Thoracic aorta (tissue), 2 donors: ENCODE measurements at places on chromosomes 2 and 18. TPM values are rescaled to one million over a fixed set of nuclear protein-coding genes. Genes with fewer than 3 reads are reported as not detected.
A peak's percentile ranks its signal among the peaks of the same experiment; 100 is the strongest.

DNA sequence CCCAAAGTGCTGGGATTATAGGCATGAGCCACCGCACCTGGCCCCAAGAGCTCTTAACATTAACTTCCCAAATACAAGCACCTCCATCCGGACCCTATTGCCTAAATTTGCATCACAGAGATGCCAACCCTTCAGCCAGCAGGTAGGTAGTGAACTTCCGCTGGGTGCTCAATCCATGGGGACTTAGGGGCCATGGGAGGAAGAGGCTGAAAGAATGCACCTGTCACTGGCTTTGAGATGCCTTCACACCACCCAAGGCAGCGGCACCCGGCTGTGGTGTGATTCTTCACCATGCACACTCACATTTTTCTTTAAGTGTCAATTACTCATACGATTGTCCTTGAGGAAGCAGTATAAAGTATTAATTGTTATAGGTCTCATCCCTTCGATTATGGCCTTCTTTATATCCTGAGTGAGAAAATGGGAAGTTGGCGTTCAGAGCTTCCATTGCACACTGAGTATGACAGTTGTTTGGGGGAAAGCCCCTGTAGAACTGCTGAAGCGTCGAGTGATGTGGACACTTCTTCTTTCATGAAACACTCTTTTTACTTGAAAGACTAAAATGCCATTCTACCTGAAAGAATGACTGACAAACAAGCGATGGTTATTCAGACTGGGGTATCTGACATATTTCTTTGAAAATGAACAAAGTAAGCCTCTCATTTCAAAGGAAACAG, 51.8 kb upstream of the BIN1 start:
- no peak for DNase-seq

GRCh38 chr2:240929364-240930095, 23.4 kb downstream of the CROCC2 start:
- DNase-seq: no peak

GRCh38 chr2:186664385-186665043, 29.3 kb upstream of the FAM171B start:
- no peak for DNase-seq

DNA sequence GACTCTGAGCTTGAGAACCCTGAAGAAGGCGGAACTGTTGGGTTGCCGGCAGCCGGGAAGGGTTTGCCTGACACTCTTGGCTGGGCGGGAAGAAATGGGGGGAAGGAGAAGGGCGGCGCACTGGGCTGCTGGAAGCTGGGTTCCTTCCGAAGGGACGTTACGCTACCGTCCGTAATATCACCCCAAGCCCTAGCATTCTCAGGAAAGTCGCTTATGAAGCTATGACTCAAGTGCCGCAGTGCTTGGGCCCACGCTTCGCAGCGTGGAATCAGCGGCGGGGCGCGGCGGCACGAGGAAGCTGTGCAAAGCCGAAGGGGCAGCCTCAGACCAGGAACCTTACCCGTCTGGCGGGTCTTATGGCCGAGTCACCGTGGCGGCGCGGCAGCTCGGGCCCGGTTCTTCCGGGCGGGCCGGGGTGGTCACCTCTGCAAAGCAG, 50.2 kb upstream of the SIGLEC15 start:
- peak; percentile 18 for DNase-seq

DNA sequence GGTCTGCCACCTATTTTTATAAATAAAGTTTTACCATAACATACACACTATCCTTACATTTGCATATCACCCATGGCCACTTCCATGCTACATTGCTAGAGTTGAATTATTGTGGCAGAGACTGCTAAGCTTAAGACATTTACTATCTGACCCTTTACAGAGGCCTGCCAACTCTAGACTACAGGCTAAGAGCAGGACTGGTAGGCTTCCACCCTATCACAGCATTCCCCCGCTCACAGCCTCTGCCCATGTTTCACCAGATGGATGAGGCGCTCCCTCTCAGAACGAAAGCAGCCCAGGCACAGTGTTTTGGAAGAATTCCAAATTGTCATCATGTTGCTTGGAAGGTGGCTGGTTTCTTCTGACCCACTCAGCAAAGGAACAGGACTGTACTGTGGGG, 91.7 kb upstream of the SLC35G4 start:
- DNase-seq: no peak

DNA sequence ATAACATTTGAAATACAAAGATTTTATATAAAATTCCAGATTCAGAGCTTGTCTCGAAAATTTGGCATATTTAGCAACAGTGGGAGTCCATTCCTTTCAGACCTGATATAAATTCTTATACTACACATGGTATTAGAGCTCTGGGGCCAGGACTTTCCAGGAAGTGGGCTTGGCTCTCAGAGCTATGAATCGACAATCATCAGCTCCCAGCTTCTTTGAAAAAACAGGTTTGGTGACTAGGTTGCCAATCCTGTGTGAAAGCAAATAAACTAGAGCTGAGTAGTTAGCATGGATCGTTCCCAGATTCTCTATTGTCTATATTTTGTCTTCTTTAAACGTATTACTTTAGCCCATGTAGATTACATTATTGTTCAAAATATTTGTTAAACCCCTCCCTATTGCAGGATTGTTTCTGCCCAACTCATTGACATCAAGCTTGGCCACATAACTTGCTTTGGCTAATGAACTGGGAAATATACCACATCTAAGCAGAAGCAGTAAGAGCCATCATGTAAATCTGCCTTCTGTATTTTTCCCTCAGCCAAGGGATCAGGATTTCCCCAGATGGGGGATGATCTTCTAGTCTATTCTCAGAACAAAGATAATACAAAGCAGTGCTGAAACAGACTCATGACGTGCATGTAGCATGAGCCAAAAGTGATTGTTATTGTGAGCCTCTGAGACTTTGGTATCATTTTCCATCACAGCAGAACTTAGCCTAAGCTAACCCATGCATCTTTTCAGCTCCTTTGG, 105.4 kb downstream of the KCNH7 start:
- DNase-seq: no peak

GRCh38 chr18:48376934-48377333, 32.2 kb downstream of the ZBTB7C start:
- DNase-seq: no peak

DNA sequence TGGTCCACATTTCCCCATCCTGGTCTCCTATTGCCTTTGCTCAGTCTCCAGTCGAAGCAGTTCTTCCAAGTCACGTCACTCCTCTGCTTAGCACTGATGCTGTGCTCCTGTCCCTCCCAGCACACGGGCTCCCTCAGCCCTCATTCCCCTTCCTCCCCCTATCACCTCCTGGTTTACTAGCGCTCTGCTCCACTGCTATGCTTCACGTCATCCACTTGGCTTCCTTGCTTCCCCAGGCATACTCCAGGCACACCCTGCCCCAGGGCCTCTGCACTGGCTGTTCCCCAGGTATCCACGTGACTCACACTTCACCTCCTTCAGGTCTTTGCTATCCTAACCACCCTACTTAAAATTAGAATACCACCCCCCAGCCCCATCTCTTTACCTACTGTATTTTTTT, 269.3 kb downstream of the GLI2 start:
- no peak for DNase-seq

DNA sequence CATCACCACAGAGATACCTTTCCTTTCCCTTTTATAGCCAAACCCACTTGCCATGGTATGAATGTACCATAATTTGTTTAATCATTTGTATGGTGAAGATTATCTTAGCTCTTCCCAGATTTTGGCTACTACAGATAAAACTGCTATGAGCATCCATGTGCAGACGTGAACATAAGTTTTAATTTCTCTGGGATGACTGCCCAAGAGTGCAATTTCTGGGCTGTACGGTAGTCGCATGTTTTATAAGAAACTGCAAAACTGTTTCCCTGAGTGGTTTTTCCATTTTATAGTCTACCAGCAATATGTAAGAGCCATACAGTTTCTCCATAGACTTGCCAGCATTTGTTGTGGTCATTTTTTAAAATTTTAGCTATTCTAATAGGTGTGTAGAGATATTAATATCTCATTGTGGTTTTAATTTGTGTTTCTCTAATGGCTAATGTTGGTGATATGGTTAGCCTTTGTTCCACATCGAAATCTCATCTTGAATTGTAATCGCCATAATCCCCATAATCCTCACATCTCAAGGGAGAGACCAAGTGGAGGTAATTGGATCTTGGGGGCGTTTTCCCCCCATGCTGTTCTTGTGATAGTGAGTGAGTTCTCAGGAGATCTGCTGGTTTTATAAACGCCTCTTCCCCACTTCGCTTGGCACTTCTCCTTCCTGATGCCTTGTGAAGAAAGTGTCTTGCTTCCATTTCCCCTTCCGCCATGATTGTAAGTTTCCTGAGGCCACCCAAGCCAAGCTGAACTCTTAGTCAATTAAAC, 628.5 kb upstream of the KLHL29 start:
- DNase-seq: no peak

DNA sequence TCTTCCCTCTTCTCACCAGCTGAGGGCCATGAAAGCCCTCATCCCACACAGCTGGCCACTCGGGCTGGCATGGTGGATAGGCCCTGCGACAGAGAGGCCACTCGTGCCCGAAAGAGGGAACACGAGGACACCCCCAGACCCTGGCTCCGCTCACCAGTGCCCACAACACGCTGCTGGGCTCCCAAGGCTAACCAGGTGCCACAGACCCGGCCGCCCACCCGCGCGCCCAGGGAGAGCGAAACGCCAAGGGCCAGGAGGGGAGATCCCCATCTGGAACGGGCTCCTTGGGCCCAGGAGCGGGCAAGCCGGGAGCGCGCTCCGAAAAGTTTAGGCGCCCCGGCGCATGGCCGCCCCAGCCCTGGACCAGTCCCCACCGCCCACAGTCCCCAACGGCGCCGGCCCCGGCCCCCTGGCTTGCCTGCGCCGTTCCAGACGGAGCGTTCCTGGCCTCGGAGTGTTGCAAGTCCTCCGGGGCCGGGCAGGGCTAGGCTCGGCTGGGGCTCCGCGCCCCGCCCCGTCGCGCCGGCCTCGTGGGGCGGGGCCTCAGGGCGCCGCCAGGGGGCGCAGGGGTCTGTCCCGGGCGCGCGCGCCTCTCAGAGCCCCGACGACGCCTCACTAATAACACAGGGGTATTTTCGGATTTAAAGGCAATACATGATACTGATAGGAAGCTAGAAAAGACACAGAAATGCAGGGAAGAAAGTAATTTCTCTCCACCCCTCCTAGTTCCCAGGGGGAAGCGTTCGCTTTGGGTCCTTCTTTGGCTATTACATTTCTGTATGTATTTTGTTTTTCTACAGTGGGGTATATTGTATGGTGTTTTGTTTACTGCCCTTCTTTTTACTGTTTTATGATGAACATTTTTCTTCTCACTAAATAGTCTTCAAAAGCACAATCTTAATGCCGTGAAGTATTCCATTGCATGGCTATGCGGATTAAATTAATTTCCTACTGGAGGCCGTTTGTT, at the start of gene TMBIM1:
Gene TMBIM1 (minus strand): TSS at position 456 of the 967 bp plus-strand sequence. CDS start 10,362 bp downstream, outside the sequence.
- DNase-seq: no peak

- no peak for DNase-seq
These were observed 142.6 kb upstream of the ALKAL2 start for GRCh38 chr2:430291-431040.

DNA sequence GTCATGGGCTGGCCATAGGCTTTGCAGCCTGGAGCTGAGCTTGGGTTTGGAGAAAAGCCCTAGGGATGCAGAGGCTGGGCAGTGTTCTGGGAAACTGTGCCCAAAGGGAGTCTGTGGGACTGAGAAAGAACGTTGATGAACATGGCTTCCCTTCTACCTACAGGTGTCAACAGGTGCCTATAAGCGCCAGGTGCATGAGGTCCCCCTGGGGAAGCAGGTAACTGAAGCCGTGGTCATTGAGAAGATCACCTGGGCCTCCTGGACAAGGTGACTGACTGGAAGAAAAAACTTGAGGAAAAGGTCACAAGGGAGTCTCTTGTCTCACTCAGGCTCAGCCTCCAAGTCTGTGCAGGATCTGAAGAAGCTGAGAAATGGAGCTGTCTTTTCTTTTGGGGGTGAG, 83.4 kb downstream of the RTN4 start:
- DNase-seq: no peak

DNA sequence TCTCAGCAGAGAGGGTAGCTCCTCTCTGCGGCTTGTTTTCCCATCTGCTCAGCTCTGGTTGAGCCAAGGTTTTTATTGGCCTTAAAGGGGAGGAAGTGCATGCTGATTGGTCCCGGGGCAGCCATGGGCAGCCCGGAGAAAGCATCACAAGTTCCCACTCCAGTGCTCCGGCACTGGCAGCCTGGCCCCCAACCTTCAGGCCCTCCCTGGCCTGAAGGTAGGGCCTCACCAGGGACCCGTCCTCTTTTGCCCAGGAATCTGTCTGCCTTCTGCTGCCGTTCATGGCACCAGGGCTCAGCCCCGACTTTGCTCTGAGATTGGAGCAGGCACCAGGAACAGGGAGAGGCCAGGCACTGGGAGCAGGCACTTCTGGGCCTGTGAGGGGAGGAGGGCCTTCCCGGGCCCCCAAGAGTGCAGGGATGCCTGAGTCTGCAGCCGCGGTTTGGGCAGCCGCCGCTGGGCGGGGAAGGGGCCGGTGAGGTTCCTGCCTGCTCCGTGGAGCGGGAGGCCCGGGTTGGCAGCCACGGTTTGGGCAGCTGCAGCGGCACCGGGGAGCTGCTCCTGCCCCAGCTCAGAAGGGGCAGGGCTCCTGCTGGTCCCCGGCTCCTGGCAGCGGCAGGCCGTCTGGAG, 17.5 kb upstream of the ILKAP start:
- DNase-seq: no peak

- no peak for DNase-seq
These were observed 64.7 kb upstream of the GLI2 start for GRCh38 chr2:120670771-120671480.

The PRKAG3 gene
- 0.28 TPM for total RNA-seq

The FOXI3 gene
- not detected for total RNA-seq

The DNAJC5G gene
- 0.68 TPM for total RNA-seq

The QPCT gene
- 6.8 TPM for total RNA-seq

The MC5R gene
- not detected for total RNA-seq

The KIF5C gene
- 7.3 TPM for total RNA-seq

The DYTN gene
- total RNA-seq: not detected

The CCBE1 gene
- total RNA-seq: 1.6 TPM
